ENCODE measurements at places on chromosomes 7 and 10.
A peak's percentile ranks its signal among the peaks of the same experiment; 100 is the strongest.

GRCh38 chr10:23363793-23364135 lies 19.2 kb upstream of the C10orf67 start:
- DNase-seq = no peak

- no peak for DNase-seq
Measured at GRCh38 chr7:356087-356486, 66.1 kb downstream of the FOXL3 start.

GRCh38 chr10:50540826-50541122 lies 83.0 kb downstream of the SGMS1 start:
- no peak for DNase-seq

DNA sequence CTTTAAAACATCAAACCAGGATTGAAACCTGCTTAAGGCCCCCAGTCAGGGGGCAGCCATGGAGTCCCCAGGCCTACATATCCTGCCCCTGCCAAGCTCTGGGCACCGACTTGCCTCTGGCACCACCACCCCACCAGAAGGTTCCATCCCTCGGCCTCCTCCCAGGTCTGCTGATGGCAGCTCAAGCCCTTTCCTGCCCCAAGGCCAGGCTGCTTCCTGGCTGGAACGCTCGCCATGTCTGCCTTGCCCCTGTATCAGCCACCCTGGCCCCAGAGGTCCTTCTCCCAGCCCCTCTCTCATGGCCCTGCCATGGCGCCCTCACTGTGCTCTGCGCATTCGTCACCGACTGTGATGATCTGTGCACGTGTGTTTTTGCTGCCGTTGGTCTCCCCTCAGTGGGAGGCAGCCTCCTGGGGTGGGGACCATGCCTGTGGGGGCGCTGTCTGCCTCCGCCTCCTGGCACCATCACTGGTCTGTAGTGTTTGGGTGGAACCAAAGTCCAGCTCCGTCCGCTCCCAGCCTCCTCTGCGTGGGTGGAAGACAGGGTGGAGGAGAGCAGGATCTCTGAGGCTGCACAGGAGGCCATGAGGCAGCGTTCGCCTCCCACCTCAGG lies 3.2 kb downstream of the DPYSL4 start:
- DNase-seq = no peak

GRCh38 chr10:62399211-62399610 lies 25.0 kb downstream of the ZNF365 start:
- DNase-seq = no peak

DNA sequence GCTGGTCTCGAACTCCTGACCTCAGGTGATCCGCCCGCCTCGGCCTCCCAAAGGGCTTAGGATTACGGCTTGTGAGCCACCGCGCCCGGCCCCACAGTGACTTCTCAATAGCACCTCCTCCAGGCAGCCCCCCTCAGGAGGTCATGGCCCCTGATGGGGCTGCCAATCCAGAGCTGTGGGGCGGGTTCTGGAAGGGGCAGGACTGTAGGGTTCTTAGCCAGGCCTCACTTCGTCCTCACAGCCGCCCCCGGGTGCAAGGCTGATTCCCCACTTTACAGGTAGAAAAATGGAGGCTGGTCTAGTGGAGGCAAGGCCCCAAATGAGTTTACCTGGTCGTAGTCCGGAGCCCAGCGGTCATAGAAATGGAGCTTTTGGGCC lies 638 bp downstream of the METTL27 start:
- DNase-seq = no peak

DNA sequence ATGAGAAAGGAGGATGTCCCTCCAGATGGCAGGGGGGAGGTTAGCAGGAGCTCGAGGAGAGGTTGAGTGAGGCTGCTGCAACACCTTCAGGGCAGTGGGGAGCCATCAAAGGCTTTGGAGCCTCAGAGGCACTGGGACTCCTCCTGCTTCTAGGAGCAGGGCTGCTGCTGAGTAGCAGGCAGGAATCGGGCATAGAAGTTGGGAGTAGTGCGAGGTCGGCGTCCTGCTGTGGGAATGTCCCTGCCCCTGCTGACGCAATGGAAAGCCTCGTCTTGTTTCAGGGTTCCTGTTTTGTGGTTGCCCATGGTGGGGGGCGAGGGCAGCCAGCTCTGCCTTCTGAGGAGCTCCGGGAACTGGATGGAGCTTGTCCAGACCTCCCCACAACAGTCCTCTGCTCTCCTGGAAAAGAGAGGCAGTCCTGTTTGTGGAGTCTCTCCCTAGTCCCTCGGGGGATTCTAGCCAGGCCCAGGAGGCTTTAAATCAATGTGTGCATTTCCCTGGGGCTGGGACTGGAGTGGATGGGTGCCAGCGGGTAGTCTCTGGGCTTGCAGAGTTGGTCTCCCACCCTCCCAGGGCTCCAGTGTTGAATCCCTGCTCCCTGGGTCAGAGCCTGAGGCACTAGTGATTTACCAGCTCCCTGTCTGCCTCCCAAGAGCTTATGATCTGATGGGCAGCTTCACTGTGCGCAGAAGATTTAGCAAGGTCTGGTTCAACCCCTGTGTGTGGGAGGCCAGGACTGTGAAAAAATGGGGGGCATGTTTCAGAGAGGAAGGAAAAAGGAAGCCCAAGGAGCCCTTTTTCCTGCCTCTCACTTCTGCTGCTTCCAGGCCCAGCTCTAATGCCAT lies 98.7 kb upstream of the PPIF start:
- DNase-seq = peak; percentile 89

- DNase-seq = no peak
Measured at GRCh38 chr7:4745971-4746919, 29.2 kb upstream of the AP5Z1 start.

DNA sequence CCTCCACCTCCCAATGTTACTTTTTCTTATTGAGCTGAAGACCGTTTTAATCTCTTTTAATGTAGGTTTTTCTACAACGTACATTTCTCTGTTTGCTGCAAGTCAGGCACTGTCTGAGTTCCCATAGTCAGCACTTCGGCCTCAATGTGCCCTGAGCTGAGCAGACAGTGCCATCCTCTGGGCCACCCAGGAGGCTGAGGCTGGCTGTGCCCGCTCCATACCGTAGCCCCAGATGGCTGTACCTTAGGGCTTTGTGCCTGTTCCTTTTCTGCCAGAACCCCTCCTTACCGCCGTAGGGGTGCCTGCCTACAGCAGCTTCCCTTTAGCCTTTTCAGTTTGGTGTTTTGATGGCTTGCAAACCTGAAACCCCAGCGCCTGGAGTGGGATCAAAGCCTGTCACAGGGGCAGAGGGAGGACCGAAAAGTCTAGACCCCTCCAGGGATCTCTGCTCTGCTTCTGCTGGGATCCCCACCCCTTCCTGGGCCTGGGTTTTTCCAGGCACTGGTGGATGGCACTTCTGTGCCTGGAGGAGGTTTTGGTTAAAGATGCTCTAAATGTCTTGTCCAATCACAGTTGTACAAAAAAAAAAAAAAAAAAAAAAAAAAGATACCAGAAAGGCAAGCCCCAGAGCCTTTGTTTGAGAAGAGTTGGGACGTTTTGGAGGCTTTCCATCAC lies 9.0 kb downstream of the AGAP3 start:
- DNase-seq = no peak

- DNase-seq = peak; percentile 53
Measured at GRCh38 chr7:125033506-125033905, 103.9 kb upstream of the POT1 start.

- DNase-seq = no peak
Measured at GRCh38 chr10:69936091-69936490, 116.6 kb upstream of the MACROH2A2 start.

DNA sequence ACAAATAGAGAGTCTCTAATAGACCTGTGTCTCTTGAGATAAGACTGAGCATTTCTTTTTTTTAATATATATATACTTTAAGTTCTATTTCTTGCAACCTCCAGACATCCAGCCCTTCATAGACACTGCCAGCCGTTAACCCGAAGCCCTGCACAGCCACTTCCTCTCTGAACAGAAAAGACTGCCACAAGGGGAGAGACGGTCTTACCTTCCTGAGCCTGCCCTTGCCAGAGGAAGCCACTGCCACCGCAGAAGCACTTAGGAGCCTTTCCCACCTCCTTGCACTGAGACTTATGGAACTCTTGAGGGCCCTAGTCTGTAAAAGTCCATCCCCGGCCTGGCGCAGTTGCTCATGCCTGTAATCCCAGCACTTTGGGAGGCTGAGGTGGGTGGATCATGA lies 31.8 kb upstream of the PRSS1 start:
- DNase-seq = peak; percentile 76

DNA sequence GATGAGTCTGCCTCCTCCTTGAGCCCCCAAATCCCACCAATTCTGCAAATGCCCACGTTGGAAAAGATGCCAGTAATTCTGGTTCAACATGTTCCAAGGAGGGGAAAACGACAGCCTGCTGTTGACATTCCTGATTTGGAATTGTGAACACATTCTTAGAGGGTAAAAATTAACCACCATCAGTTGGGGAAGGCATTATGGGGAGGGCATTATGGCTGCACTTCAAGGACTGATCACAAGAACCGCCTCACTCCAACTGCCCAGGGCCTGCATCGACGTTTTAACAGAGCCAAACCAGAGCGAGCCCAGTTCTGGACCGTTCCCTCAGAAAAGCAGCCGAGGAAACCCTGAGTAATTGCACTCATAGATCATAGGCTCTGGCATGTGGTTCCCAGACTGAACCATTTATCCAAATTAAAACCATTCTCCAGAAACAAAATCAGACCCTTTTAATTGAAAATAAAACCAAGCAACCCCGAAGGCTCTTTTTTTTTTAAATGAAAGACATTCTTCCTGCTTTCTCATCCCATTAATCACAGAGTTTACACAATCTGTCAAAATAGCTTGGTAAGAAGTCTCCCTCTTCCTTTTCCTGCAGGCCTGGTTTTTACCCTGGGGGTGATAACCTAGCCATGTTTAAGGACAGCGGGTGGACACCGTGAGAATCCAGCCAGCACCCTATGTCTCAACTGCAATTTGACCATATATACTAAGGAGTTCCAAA lies 8.0 kb downstream of the TNS3 start:
- DNase-seq = no peak

DNA sequence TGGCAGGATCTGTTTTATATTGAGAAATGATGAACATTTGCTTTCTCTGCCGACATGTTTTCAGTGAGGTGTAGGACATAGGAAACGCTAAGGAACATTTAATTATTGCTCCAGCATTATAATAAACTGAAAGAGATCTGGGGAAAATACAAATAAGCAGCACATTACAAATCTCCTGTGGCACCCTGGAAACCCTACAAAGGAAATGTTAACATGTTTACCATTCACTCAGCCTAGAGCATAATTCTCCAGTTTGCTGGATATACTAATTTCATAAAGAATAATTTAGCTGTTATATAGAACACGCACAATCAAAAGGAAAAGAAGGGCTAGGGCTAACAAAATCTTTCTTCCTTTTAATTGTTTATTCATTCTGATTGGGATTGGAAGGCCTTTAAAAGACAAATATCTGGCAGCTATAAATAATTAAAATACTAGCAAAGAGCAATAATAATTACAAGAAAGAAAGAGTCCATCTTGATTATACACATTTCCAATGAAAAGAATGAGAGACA lies 299.4 kb downstream of the CRPPA start:
- no peak for DNase-seq

GRCh38 chr7:148553979-148554378 lies 36.6 kb upstream of the C7orf33 start:
- DNase-seq = no peak

- DNase-seq = no peak
Measured at GRCh38 chr10:75755528-75755927, 324.1 kb downstream of the LRMDA start.

- no peak for DNase-seq
Measured at GRCh38 chr7:30266686-30267085, 17.7 kb upstream of the ZNRF2 start.

- no peak for DNase-seq
Measured at GRCh38 chr10:68327889-68328786, 3.7 kb upstream of the HNRNPH3 start.

DNA sequence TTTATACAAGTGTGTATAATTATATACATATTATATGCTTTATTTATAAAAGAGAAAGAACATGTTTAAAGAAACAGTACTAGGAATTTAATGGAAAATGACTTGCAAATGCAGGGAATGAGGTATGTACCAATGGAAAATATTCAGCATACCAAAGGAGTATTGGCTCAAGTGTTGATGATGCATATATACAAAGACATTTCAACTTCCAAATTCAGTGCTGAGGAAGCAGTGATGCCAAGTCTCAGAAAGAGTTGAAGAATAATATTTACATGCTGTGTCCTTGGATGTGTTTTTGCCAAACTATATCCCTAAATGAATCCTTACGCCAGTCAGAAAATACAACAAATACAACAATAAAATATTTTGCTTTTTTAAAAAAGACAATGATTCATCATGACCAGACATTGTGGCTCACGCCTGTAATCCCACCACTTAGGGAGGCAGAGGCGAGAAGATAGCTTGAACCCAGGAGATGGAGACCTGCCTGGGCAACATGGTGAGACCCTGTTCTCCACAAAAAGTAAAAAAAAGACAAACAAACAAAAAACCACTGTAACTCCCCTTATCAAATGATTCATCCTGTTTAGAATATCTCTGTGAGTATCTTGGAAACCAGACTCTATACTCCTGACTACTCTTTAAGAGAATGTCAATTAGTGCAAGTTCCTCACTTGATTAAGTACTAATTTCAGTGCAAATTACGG lies 157.2 kb downstream of the CHRM2 start:
- DNase-seq = no peak

DNA sequence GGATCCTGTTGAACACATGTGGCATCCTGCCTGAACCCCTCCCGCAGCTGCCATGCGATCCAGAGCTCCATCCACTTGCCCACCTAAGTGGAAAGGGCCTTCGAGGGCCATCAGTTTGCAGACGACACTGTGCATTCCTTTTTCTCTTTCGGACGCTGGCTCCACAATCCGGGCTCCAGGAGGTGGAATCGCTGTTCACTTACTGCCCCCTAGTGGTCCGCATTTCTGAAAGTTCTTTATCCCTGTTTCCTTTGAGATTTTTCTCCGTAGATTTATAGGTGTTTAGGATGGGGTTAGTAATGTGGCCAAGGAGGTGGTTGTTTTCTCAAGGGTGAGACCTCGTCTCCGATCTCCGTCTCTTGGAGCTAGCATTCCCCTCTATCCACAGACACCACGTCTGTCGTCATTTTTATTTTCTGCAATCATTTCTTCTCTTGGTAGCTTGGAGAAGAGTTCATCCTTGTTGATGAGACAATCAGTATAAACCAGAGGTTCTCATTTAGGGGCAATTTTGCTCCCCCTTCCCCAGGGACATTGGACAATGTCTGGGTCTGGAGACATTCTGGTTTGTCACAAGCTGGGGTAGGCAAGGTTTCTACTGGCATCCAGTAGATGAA lies 204.6 kb downstream of the ARHGAP21 start:
- DNase-seq = no peak

DNA sequence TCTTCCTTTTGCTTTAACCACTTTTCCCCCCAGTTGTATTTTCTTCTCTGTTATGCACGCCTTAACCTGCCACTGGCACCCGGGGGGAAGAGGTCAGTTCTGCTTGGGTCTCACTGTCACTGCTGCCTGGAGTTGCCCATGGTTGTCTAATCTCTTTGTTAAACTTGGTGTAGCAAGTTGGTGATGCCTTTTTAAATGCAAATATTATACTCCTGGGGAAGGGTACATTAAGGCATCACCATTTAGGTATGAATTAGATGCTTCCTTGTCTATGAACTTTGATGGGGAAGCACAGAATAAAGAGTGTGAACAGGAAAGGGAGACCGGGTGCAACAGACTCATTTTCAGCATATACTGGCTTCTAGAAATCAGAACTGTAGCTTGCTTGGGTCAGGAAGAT lies 9.1 kb upstream of the SORCS3 start:
- no peak for DNase-seq

GRCh38 chr10:16292366-16292765 lies 144.4 kb upstream of the PTER start:
- no peak for DNase-seq

Data from cardiac septum (tissue), 1 donor.